ENCODE measurements at places on chromosomes 5 and 9. TPM values are rescaled to one million over a fixed set of nuclear protein-coding genes. Genes with fewer than 3 reads are reported as not detected.

ARID3C gene
- total RNA-seq, result not detected

TERT gene
- not detected for total RNA-seq

SUSD1 gene
- total RNA-seq, result 37.4 TPM

LCN6 gene
- not detected for total RNA-seq

REEP2 gene
- 9.9 TPM for total RNA-seq

PCDHGC4 gene
- 0.07 TPM for total RNA-seq

IFNA6 gene
- total RNA-seq, result not detected

ASPN gene
- not detected for total RNA-seq

SLC45A2 gene
- total RNA-seq, result not detected

ARHGEF28 gene
- 58.2 TPM for total RNA-seq

LCN1 gene
- not detected for total RNA-seq

CPEB4 gene
- total RNA-seq, result 17.5 TPM

BAAT gene
- not detected for total RNA-seq

PCDHGA8 gene
- 0.14 TPM for total RNA-seq

C5orf15 gene
- total RNA-seq, result 71.1 TPM

Measured in epithelial cell of proximal tubule (primary cell).